LNCaP clone FGC (cell line): ENCODE measurements at places on chromosomes 16 and 17.
A peak's percentile ranks its signal among the peaks of the same experiment; 100 is the strongest.

DNA sequence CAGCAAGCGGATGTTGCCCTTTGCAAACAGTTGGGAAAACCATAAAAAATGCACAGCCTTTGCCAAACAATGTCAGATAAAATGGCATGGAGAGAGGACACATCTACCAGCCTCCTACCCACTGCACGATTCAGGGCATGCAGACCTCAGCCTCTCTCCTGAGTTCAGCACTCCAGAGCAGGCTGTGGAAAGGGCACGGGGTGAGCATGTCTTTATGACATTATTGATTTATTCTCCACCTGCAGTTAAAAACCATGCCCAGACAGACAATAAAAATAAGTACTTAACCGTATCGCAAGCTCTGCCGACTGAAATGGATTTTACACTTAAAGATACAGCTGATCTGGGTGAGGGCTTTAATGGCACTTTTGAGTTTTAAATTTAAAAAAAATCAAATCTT lies 127.1 kb downstream of the MAF start:
- DNase-seq: no peak

- DNase-seq: no peak
These were observed 8.6 kb downstream of the DOK4 start for GRCh38 chr16:57477531-57478202.

DNA sequence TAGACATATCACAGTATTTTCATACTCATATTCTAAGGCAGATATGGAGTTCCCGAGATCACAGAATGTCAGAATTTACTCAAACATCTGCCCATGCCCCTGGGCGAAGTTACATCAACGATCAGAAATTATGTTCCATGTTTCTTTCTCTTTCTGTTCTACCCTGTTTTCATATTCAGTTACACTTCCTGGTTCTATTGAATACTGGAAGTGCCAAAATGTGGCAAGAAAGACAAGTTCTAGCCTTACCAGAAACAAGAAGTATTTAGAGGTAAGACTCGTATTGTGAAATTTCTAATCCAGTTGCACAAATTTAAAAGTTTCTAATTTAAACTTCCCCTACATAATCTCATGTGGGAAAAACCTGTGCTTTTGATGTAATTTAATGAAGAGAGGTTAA lies 36.1 kb downstream of the KCNJ2 start:
- no peak for DNase-seq

DNA sequence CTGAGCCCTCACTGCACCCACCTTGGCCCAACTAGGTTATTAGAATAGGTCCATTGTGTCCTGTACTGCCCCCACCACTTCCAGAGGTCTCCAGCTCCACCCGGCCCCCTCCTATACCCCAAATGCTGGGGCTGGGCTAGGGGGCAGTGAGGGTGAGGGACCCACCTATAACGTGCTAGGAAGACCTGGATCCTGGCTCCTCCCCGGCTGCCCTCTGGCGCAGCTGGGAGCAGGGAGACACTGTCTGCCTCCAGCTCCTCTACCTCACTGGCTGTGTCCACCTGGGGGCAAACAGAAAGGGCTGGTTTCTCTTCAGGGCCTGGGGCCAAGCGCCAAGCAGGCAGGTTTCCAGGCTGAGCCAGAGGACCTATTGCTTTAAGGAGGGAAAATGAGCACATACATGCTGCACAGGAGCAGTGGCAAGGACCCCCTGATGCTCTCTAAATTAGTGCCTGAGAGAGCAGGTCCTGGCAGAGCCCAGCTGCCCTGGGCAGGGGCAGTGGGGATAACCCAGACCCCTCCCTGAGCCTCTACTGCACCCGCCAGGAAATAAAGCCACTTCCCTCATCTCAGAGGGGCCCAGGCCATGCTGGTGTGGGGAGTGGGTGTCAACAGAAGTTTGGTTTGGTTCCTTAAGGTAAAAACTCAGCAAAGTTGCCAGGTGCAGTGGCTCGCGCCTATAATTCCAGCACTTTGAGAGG lies 12.2 kb downstream of the TSPOAP1 start:
- no peak for DNase-seq

- DNase-seq: peak; percentile 32
These were observed at the start of gene MGAT5B for GRCh38 chr17:76868176-76868668. Gene MGAT5B, plus strand, starts transcription at chr17:76868404. Its CDS starts 626 bp downstream, at chr17:76869030.

GRCh38 chr16:1530883-1531637 lies 2.4 kb upstream of the TMEM204 start:
- DNase-seq: no peak

- no peak for DNase-seq
These were observed 23.8 kb downstream of the HAPSTR1 start for GRCh38 chr16:9115277-9115676.

DNA sequence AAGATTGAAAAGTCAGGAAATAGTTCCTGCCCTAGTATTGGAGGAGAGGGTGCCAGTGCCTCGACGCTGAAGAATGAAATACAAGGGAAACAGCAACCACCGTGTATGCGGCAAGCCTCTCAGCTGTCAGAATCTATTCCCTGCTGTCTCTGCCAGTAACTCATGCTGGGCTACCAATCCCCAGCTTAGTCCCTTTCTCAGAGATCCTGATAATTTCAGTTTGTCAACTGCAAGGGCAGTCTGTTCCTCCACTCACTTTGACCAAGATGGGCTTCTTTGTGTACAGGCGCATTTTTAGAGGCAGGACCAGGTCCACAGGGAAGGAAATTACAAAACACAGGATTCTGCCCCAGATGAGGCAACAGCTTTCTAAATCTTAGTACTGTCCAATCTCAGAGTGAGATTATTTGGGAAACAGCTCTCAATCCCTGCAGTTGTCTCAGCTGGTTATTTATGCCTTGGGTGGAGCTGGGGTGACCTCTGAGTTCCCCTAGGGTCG lies 1.3 kb downstream of the NQO1 start:
- DNase-seq: no peak

GRCh38 chr17:27602721-27603420 lies 28.1 kb upstream of the LGALS9 start:
- DNase-seq: peak; percentile 25

- no peak for DNase-seq
These were observed 20.2 kb upstream of the OR3A1 start for GRCh38 chr17:3318336-3318735.

DNA sequence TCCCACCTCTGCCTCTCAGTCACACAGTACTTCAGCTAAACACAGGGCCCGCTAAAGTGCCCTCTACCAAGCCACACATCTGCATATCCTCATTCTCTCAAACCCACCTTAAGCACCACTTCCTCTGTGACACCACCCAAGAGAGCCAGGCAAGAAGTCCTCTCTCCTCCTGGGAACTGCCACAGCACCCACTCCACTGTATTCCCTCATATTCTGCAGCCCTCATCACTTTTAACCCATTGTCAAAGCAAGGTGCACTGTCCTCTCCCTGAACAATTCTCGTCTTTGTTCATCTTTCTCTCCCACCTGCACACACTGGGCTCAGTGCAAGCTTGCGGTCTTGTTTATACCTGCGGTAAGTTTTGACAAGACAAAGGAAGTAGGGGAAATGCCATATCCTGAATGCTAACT lies 13.6 kb downstream of the CHD9 start:
- DNase-seq: no peak

- DNase-seq: no peak
These were observed 31.0 kb upstream of the SLC5A10 start for GRCh38 chr17:18920911-18921441.

DNA sequence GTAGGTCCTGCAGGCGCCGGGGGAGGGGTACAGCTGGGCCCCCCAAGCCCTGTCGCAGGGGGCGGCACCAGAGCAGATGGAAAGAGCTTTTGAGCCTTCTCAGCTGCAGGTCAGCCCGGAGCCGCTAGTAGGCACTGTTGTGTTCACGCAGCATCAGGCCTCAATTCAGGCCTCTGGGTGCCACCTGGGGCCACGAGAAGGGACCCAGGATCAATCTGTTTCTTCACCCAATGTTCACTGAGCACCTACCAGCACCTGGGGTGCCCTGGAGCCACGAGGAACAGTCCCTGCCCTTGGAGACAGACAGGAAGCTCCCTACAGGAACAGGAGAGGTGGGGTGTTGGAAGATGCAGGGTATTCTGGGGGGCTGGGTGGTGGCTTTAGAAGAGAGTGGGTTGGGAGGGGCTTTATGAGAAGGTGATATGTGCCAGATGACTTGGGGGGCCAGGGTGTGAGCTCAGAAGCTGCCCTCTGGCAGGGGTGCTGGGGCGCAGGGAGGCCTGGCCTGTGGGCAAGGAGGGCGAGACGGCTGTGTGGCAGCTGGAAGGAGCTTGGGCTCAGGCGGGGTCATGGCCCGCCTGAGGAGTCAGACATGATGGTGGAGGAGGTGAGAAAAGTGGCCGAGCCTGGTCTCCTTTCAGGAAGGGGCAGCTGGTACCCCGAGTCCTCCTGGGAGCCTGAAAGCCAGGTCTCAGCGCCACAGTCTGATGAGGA lies 121.9 kb upstream of the GSE1 start:
- DNase-seq: no peak

DNA sequence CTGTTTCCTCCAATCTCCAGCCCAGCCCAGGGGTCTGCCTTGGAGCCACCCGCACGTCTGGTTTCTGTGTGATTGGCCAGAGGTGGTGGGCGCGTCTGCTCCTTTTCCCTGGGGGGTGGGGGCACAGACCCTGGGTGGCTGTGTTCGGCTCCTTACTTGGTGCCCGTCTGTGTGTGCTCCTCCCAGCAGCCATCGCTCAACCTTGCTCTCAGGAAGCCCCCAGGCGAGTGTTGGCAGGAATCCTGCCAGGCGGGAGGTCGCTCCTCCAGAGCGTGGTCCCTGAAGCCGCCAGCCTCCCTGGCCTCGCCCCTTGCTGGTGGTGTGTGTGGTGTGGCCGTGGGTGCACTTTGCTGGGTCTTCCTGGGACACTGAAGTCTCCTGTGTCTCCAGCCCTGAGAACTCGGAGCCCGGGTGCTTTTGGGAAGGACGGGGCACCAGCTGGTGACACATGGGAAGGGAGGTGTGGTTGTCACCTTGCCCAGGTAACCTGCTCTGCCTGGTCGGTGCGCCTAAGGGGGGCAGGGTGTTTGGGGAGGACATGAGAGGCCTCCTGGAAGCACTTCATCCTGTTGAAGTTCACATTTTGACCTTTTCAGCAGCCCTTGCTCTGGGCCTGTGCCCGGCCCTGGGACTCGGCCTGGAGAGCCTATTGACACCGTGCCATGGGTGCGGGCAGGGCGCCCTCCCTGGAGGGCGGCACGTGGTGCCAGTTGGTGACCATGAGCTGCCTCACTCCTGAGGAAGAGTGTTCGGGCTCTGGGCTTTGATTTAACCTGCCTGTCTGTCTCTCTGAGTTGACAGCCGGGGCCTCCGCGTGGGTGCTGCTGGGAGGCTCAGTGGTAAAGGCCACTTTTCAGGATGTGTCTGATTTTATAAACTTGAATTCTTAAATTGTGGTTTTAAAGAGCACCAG lies 49.0 kb upstream of the ZNF750 start:
- peak; percentile 97 for DNase-seq

- no peak for DNase-seq
These were observed 15.7 kb downstream of the CDRT4 start for GRCh38 chr17:15451680-15452079.

GRCh38 chr17:28925912-28926365 lies 23.1 kb upstream of the DHRS13 start:
- no peak for DNase-seq

GRCh38 chr16:839643-840408 lies 39.3 kb upstream of the GNG13 start:
- no peak for DNase-seq

DNA sequence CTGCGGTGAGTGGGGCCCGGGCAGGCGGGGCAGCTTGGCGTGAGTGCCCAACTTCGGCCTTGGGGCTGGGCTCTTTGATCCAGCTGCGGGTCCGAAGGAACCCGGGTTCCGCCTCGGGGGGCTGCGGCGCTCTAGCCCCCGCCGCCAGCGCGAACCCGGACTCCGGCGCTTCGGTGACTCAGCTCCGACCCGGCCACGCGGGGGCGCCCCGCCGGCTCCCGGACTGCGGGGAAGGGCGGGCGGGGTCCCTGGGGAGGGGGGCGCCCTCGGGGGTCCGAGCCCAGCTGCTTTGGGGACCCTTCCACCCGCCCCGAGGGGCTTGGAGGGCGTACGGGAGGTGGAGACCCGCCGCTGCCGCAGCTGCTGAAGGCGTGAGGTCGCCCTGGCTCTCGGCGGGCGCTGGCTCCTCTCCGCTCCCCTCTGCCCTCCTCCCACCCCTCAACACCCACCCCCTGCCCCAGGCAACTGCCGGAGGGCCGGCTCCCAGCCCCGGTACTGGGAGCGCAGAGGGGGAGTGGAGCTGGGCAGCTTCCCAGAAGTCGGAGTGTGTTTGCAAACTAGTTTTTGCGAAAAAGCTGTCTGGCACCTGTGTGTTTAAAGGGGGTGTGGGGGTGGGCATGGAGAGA lies 516 bp downstream of the CPNE2 start:
- no peak for DNase-seq

GRCh38 chr17:17763734-17764133 lies 73.1 kb downstream of the SREBF1 start:
- no peak for DNase-seq

DNA sequence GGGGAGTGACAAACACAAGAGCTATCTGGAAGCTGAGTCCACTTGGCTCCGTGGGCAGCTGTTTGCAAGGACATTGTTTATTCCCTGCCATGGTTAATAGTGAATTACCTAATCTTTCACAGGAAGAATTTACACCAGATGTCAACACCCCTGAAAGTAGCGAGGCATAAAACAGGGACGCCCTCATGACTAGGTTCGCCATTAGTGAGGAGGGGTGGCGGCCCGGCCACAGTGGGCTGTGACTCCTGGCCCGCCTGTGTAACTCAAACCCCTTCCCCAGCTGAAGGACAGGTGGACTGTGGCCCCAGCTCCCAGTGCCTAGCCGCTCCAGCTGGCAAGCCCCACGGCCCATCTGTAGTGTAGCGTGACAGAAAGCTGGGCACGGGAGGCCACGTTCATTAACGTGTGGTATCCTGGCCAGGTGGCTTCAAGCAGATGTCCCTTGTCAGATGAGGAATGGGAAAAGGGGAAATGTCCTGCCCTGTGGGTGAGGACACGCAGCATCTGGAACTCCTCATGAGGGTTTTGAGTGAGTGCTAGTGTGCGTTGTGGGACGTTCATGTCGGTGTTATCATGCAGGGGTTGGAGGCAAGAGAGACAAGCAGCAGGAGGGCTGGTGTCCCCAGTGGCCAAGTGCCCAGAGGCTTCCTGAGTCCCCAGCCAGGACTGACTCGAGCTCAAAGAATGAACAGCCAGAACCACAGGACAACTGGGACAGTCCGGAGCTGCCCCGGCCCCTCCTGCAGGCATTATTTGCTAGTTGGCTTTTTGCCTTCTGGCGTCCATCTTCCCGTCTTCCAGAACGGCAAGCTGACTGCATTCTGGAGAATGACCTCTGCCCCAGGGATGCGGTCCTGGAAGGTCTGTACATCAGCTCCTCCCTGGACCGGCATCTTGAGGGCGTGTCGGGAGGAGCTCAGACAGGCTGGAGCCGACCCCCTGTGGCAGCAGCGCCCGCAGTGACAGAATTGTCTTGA lies 19.2 kb downstream of the KDM8 start:
- DNase-seq: no peak

- DNase-seq: no peak
These were observed 50.2 kb downstream of the SLC47A1 start for GRCh38 chr17:19583871-19584270.

- DNase-seq: no peak
These were observed 7.1 kb downstream of the HAPSTR1 start for GRCh38 chr16:9098377-9099090.
